ENCODE measurements at places on chromosomes 1 and 21.
A peak's percentile ranks its signal among the peaks of the same experiment; 100 is the strongest.

- DNase-seq: peak; percentile 25
These were observed 137.2 kb downstream of the DHRS3 start for GRCh38 chr1:12480748-12481362.

DNA sequence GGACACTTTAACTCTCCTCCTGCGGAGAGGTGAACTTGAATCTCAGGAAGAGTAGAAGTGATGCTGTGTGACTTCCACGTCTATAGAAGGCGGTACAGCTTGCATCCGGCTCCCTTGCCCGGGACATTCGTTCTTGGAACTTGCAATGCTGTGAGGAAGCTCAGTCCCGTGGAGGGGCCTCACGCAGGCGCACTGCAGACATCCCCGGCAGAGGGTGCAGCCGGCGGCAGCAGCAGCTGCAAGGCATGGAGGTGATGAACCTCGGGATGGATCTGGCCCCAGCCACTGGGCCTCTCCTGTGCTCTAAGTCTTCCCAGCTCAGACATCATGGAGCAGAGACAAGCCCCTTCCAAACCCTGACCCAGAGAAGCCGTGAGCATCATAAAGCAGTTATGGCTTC is 61.8 kb upstream of the SOD1 start:
- DNase-seq: no peak

- DNase-seq: no peak
These were observed 26.9 kb upstream of the NKAIN1 start for GRCh38 chr1:31266547-31266946.

DNA sequence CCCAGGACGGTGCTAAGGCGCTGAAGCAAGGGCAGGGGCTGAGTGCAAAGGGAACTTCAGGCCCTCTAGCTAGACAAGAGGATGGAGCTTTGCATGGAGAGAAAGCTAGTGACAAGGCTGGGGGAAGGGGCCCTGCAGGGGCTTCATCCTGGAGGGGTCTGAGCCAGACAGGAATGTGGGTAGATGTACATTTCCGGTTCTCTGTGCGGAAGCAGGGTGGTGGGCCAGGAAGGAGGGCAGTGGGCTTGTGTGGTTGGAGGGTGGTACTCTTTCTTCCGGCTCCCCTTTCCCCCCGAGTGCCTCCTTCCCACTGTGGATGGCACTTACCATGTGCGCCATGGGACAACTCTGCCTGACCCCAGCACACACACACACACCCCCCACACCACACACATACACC is 1.5 kb downstream of the KISS1 start:
- DNase-seq: no peak

DNA sequence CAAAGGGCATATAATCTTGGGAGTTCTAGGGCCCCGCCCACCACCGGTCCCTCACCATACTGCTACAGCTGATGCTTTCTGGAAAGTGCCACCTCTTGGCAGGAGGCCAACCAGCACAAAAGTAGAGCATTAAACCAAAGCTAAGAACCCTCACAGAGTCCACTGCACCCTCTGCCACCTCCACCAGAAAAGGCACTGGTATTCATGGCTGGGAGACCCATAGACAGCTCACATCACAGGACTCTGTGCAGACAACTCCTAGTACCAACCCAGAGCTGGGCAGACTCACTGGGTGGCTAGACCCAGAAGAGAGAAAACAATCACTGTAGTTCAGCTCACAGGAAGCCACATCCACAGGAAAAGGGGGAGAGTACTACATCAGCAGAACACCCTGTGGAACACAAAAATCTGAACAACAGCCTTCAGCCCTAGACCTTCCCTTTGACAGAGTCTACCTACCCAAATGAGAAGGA is 10.8 kb downstream of the THEM4 start:
- peak; percentile 76 for DNase-seq

- DNase-seq: no peak
These were observed 119.1 kb downstream of the ACTL8 start for GRCh38 chr1:17874231-17874630.

DNA sequence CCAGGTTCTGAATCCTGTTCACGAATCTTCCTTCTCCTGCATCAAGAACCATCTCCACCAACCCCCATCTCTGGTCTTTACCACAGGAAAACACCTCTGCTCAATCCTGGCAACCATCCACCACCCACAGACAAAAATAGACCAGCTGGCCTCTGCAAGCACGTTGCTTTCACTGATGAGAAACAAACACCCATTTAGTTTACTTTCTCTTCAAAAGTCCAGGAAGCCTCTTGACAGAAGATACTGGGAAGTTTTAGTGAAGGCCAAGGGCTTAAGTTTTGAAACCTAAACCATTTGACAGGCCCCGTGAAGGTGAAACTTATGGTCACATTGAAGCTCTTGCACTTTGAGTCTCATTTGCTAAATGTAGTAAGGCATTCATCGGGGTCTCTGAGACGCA is 122.6 kb upstream of the PPP2R5A start:
- DNase-seq: peak; percentile 17

DNA sequence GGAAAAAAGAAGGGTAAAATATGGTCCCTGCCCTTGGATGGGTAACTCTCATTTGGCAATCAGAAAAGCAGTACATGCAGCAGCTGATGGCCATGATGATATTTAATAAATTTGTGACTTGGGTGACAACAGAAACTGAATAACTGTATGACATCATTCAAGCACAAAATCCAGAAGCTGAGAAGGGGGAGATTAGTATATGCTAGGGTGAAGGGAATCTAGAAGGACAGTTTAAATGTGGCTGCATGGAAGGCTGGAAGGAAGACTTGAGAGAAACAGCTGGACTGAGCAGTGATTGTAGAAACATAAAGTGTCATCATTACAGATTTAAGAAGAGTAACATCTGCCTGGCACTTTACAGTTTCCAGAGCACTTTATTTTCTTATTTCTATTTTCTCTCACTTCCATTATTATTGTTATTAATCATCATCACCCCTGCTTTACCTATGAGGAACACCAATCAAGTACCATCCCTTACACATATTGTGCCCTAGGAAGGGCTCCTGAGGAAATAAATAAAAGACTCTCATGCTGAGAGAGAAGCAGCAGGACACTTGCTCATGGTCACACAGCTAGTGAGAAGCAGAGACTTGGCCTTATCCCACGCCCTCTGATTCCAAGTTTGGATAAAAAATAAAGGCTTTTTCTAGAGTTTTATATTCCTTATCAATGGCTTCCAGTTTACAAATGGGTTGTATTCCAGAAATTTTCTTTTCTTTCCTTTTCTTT is 207.2 kb downstream of the PBX1 start:
- no peak for DNase-seq

DNA sequence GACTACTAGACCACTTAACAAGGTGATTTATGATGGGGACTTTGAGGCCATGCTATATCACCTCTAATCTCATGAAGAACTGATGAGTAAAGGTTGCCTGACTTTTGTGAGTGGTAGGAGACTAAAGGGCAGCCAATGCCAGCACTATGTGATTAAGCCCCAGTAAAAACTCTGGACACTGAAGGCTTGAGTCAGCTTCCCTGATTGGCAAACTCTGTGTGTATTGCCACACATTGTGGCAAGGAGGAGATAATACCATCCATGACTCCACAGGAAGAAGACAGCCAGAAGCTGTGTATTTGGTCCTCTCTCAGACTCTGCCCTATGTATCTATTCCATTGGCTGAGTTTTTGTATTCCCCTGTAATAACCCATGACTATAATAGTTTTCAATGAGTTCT is 413.3 kb upstream of the ZRANB2 start:
- DNase-seq: no peak

GRCh38 chr1:197599789-197600188 is 175.5 kb downstream of the DENND1B start:
- no peak for DNase-seq

- DNase-seq: no peak
These were observed 77.1 kb downstream of the CLSTN1 start for GRCh38 chr1:9746651-9747050.

- no peak for DNase-seq
These were observed 191.8 kb downstream of the TPR start for GRCh38 chr1:186183219-186183618.

- DNase-seq: no peak
These were observed 242.6 kb upstream of the C1orf105 start for GRCh38 chr1:172177849-172178248.

DNA sequence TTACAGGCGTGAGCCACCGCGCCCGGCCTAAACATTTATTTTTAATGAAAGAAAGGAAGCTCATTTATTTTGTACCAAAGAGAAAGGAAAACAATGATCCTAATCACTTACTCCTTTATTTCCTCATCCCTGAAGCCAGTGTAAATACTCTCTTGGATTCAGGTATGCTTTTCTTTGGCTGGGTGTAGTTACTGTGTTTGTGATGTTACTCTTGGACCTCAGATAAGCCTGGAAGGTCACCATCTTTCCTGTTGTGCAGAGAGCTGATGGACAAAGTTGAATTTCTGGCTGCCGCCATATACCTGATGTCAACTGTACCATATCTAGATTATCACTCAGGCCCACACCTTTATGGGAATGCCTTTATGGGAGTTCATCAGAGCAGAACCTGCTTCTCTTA is 35.4 kb upstream of the FOXE3 start:
- no peak for DNase-seq

DNA sequence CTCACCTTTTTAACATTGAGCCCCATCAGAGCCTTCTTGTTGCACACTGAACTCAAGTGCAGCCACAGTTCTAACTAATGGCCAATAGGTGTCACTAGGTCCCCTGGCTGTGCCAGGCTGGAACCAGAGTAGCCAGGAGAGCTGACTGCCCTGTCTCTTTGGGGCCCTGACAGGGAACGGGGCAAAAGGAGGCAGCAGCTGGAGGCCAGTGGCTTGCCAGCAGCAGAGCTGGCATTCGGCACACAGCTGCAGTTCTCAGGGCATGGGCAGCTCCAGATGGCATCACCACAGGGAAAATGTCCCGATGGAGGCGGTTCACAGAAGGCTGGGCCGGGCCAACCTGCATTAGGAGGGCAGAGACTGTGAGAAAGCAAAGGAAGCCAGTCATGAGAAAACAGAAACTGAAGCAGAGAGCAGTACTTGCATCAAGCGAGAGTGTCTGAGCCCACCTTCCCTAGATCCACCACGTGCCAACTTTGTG is 188.6 kb downstream of the FCRL5 start:
- DNase-seq: no peak

DNA sequence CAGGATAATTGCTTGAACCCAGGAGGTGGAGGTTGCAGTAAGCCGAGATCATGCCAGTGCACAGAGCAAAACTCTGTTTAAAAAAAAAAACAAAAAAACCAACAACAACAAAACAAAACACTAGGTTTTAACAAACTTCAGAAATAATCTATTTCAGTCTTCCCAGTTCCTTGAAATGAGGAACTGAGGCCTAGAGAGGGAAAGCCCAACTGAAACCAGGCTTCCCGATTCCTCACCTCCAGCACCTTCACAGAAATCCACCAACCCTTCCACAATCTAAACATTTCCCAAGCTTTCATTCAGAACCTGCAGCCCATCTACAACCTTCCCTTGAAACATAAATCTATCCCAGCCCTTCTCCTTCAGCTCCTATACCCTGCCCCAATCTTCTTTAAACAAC is 612 bp upstream of the CD52 start:
- DNase-seq: no peak

DNA sequence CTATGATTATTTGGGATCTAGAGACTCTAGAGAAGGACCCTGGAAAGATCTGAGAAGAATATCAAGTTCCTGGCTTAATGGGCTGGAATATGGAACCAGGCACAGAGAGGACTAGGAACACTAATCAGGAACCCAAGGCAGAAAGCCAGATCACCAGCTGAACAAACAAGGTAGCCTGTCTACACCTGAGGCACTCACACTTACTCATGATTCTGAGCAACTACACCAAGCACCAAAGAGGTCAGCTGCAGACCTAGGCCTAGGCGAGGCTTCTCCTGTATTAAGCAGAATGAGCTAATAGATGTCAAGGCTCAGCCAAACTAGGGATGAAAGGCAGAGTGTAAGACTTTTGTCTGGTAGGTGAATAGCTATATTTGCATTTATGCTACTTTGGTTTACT is 368.1 kb downstream of the LTN1 start:
- no peak for DNase-seq

- DNase-seq: no peak
These were observed 66.0 kb downstream of the SYDE2 start for GRCh38 chr1:85134583-85135391.

Data from CD4-positive, alpha-beta T cell treated with Interleukin-21 for 1 hour (primary cell).